Cortex of kidney (tissue), 1 donor: ENCODE measurements at places on chromosomes 4 and X.

- DNase-seq, result no peak
These were observed 1282.3 kb upstream of the TENM3 start for GRCh38 chr4:180960743-180961401.

- DNase-seq, result no peak
These were observed 4.9 kb downstream of the ELF2 start for GRCh38 chr4:139171876-139172691.

DNA sequence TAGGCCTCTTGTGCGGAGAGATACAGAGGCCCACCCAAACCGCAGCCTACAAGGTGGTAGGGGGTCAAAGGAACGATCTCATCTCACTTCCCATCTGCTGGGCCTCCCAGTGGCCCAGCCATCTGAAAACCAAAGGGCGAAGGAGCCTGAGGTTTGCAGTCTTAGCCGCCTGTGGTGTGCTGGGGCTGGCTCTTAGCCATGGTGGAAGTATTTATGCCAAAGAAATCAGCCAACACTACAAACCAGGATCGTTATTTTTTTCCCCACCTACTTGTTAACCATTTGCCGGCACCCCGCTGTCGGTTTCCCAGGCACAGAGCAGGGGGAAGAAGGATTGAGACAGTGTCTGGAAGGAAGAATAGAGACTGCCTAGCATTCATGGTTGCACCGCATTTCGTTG is 30.9 kb upstream of the CDKL5 start:
- no peak for DNase-seq

- no peak for DNase-seq
These were observed 81.3 kb upstream of the TRPC5 start for GRCh38 chrX:112163906-112164305.

- no peak for DNase-seq
These were observed 294.6 kb upstream of the NRK start for GRCh38 chrX:105527759-105528158.

GRCh38 chr4:176441594-176441993 is 121.8 kb downstream of the SPCS3 start:
- DNase-seq, result no peak

DNA sequence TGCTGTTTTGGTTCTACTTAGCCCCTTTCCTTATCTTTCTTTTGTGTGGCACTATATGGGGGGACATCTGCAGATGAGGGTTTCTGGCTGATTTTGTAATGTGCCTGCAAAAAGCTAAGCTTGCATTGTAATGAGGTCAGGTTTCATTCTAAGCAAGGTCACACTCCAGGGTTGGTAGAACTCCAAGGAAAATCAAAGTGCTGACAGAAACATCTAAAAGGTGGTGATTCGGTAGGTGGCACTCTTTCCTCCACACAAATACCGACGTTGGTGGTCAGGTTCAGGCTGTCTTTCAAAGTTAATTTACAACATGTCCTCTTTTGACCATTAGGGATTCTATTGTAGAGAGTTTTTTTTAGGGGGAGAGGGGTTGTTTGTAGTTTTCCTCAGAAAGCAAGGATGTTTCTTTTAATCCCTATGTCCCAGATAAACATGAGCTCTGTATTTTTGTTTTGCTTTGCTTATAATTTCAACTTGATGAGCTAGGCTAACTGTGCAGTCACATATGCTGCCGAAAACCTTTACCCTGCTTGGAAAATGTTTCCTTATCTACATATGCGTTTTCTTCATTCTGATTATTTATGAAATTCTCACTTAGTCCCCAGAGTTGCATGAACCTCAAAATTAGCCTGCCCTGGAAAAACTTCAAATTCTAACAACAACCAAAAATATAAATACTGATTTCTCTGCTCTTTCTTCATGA is 434.2 kb downstream of the PPARGC1A start:
- no peak for DNase-seq

DNA sequence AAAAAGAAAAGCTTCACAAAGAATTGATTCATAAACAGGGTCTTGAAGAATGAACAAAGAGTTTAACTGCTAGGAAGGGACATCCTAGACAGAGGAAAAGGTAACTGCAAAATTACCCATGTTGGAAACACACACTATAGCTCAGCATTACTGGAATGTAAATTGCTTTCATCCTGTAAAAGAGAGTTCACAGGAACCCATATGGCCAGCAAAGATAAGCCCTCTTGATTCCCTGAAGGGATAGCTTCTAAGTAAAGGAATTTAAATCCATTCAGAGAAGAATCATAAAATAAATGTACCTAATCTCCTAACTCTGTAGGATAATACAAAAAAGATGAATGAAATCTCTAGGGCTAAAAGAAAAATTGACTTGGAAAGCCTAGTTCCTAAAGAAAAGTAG is 107.1 kb upstream of the INTU start:
- no peak for DNase-seq

GRCh38 chr4:127870688-127871087 is 10.0 kb upstream of the PLK4 start:
- no peak for DNase-seq

GRCh38 chrX:110055616-110056015 is 52.7 kb downstream of the TMEM164 start:
- DNase-seq, result no peak

GRCh38 chr4:48149827-48150370 is 15.8 kb upstream of the TXK start:
- no peak for DNase-seq

- DNase-seq, result no peak
These were observed 87.1 kb downstream of the KDR start for GRCh38 chr4:55038176-55038890.

DNA sequence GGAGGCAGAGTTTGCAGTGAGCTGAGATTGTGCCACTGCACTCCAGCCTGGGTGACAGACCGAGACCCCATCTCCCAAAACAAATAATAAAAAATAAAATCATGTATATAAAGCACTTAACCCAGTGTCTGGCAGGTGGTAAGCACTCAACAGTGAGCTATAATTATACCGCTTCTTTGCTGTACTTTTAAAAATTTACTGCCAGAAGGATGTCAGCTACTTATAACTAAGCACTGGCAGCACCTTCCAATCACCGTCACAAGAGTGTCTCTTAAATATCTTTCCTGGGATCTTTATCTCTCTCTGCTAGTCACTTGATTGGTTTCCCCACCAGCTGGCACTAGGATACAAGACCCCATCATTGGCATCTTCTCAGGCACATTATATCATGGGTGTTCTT is 53.9 kb upstream of the DAPP1 start:
- DNase-seq, result no peak

DNA sequence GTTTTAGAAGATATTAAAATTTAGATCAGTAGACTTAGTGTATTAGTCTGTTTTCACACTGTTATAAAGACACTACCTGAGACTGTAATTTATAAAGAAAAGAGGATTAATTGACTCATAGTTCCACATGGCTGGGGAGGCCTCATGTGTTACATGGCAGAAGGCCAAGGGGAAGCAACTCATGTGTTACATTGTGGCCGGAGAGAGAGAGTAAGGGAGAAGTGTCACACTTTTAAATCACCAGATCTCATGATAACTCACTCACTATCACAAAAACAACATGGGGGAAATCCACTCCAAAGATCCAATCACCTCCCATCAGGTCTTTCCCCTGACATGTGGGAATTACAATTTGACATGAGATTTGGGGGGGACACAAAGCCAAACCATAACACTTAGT is 1159.7 kb upstream of the PCDH7 start:
- no peak for DNase-seq

GRCh38 chr4:138239491-138239890 is 2.7 kb downstream of the SLC7A11 start:
- DNase-seq, result no peak

- DNase-seq, result no peak
These were observed 237.9 kb downstream of the KLHL4 start for GRCh38 chrX:87755493-87755892.

- no peak for DNase-seq
These were observed 126.5 kb downstream of the REELD1 start for GRCh38 chr4:146340798-146341197.
